Inflammatory macrophage (primary cell): ENCODE measurements at places on chromosomes 2 and 18.

- DNase-seq: no peak
These were observed 12.0 kb downstream of the NEDD4L start for GRCh38 chr18:58055890-58056558.

- DNase-seq: no peak
These were observed 773.7 kb upstream of the RAB6C start for GRCh38 chr2:129205766-129206165.

DNA sequence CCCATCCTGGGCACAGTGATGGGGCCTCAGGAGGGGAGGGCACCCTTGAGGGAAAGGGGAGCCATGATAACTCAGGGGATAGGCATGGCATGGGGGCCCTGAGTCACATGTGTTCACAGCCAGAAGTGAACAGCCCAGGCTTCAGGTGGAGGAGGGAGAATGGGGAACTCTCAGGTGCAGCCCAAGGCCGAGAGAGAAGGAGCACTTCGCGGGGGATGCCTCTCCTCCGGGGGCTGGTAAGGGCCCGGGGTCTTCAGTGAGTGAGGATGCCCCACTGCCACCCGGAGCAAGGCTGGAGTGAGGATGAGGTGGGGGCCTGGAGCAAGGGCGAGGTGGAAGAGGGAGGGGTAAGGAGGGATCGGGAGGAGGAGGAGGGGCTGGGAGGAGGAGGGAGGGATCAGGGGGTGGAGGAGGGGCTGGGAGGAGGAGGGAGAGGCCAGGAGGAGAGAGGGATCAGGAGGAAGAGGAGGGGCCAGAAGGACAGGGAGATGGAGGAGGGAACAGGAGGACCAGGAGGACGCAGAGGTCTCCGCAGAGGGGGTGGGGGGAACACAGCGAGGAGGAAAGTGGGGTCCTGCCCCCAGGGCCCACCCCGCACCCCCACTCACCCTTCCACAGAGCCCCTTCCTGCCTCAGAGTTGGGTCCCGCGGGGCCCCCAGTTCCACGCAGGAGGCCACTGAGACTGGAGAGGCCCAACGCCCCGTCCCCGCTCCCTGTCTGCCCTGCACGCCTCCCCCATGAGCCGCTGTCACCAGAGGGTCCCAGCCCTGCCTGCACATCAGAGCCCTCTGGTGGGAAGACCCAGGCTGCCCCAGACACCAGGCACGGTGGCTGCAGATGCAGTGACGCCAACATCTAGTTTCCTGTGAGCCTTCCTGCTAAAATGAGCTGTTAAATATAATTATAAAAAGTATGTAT is 42.8 kb downstream of the RAMP1 start:
- DNase-seq: no peak

DNA sequence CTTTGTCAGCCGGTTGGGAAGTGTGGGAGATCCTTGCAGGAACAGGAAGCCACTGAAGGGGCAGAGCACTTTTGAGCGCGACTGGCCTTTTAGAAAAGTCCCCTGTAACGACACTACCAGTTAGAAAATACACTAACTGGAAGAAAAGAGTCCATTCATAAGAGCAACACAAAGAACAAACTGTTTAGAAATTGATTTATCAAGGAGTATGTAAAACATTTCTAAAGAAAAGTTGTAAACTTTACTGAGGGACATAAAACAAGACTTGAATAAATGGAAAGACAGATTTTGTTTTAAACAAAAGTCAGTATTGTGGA is 29.8 kb upstream of the POMC start:
- peak; percentile 14 for DNase-seq

- DNase-seq: no peak
These were observed 29.7 kb upstream of the CCDC178 start for GRCh38 chr18:33470216-33470615.
